NCI-H82 (cell line): ENCODE measurements at places on chromosomes 2 and 18.
A peak's percentile ranks its signal among the peaks of the same experiment; 100 is the strongest.

- no peak for DNase-seq
Observed at GRCh38 chr2:45794134-45794617, 142.7 kb downstream of the PRKCE start.

DNA sequence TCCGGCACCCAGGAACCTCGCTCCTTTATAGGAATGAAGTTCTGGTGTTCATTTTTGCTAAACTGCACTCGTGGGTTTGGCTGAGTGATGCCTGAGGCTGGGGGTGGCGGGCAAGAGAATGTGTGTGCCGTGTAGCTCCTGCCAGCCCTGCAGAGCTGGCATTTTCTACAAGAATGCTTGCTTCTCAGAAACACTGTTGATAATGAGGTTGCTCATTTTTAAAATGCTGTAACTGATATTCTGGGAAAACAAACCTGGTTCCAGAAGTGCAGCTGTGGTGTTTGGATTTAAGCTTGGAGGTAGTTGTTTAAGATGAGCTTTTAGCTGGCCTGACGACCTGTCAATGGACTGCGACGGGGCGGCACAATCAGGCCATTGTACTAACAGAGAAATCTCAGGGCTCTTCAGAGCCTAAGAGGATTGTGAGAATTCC is 511.9 kb upstream of the TNP1 start:
- DNase-seq = peak; percentile 20

GRCh38 chr2:44543773-44544725 is 182.3 kb downstream of the CAMKMT start:
- no peak for DNase-seq

GRCh38 chr2:88857951-88858411 is 166.5 kb downstream of the RPIA start:
- DNase-seq = no peak

DNA sequence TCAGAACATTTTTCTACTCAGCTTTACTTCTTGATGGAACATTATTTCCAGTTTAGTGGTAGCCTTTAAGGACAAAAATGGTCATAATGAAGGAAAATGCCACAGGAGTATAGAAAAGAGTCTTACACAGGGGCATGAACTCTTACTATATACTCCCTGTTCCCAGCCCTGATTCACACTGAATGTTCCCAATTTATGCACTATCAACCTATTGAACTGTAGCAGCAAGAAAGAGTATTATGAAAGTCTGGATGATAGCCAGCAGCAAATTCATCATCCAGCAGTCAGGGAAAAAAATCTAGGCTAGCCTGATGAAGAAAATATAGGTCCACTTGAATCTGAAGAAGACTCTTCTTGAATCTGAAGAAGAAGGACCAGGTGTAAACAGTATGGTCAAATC is 1170.3 kb upstream of the CHAC2 start:
- no peak for DNase-seq

DNA sequence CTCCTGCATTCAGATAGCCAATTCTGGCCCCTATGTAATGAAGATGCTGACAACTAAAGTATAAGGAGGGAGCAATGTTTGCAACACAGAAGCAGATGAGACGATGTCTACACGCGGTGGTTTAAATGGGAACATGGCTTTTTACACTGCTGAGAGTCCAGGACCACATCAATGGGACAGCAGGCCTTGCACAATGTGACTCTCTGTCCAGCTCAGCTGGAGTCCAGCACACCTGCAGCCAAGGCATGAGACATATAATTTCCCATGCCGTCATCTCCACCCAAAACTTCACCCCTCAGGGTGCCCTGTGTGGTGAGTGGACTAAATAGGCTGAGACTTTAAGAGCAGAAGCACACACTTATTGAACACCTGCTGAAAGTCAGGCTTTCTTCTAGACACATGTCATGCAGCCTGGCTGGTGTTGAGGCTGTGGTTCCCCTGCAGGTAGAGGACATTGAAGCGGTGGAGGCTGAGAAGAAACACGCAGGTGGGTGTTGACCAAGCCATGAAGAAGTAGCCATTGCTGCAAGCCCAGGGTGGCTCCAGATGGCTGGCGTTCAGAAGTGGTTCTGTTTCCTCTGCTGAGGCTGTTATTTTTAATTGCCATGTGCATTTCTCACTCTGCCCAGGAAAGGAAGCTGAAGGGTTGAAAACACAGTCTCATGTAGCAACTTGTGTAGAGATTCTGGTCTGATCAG is 345.6 kb downstream of the MYCN start:
- DNase-seq = peak; percentile 14

GRCh38 chr2:109239720-109240119 is 110.7 kb downstream of the SH3RF3 start:
- no peak for DNase-seq

- DNase-seq = no peak
Observed at GRCh38 chr18:68220458-68220857, 494.4 kb downstream of the TMX3 start.

GRCh38 chr2:18950361-18950851 is 361.0 kb upstream of the NT5C1B start:
- no peak for DNase-seq
